ENCODE measurements at places on chromosomes 5 and 9.
A peak's percentile ranks its signal among the peaks of the same experiment; 100 is the strongest.

- no peak for DNase-seq
These were observed 91.6 kb downstream of the UBE2QL1 start for GRCh38 chr5:6540111-6540827.

DNA sequence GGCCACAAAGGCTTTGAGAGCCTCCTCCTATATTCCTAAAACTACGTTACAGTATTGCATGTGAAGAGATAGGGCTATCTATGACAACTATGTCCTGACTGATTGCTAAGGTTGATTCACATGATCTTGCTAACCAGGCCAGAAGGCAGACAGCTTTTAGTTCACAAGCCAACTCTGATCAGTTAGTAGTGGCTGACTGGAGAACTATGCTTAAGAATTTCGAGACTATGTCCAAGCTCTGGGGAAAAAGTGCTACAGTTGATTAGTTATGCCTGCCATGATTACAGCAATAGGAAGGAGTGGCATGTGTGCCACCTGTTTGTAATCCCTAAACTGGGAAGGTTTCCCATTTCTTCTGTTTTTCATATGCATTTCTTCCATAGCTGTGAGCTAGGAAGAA is 223.4 kb downstream of the DOCK8 start:
- DNase-seq, result peak; percentile 73

- no peak for DNase-seq
These were observed 320.1 kb downstream of the TRPM3 start for GRCh38 chr9:70801181-70801829.

- no peak for DNase-seq
These were observed 206.6 kb downstream of the MAT2B start for GRCh38 chr5:163712011-163712410.

- no peak for DNase-seq
These were observed 11.2 kb downstream of the POC5 start for GRCh38 chr5:75706016-75706415.

GRCh38 chr5:149365418-149365817 is 7.6 kb downstream of the PCYOX1L start:
- DNase-seq, result no peak

GRCh38 chr9:111907147-111907546 is 10.5 kb downstream of the UGCG start:
- DNase-seq, result no peak

GRCh38 chr5:172503925-172504700 is 49.8 kb upstream of the SH3PXD2B start:
- DNase-seq, result no peak

DNA sequence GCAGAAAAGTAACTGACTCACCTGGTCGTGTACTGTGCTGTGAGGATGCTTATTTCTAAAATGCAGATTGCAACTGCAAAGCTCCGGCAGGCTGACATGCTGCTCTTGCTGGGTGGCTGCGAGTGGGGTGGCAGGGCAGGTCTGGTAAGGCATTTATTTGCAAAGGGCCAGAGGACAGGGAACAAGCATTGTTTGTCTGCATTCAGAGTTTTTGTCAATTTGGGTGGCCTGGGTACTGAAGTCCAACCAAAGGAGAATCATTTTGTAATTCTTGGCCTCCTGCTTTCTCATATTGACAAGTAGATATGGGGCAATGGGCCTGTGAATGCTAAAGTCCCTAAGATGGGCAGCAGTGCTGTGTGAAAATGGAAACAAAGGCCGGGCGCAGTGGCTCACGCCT is at the start of gene C9:
Gene C9 (minus strand): TSS at position 129 of the 400 bp plus-strand sequence. CDS start 31 bp downstream, at position 98.
- DNase-seq, result no peak

GRCh38 chr9:69476797-69477196 is 151.8 kb downstream of the ENTREP1 start:
- DNase-seq, result no peak

GRCh38 chr5:96517295-96517694 is 84.2 kb upstream of the PCSK1 start:
- DNase-seq, result peak; percentile 63

DNA sequence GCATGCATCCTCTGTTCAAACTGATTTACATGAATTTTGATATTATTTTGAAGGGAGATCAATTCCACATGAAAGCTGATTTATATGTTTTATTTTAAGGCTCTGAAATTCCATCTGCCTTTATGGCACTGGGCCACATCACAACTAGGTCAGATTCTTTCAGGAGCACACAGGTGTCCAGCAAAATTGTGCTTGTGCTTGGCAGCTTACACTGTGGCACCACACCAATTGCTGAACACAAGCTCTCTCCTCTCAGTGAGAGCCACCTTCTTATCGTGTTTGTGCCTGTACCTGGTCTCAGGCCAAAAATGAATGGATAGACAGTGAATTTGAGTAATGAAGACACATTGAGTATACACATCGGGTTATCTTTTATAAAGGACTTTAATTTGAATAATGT is 200.4 kb downstream of the CDH10 start:
- no peak for DNase-seq

- no peak for DNase-seq
These were observed 390.3 kb downstream of the ANXA1 start for GRCh38 chr9:73541923-73542322.

DNA sequence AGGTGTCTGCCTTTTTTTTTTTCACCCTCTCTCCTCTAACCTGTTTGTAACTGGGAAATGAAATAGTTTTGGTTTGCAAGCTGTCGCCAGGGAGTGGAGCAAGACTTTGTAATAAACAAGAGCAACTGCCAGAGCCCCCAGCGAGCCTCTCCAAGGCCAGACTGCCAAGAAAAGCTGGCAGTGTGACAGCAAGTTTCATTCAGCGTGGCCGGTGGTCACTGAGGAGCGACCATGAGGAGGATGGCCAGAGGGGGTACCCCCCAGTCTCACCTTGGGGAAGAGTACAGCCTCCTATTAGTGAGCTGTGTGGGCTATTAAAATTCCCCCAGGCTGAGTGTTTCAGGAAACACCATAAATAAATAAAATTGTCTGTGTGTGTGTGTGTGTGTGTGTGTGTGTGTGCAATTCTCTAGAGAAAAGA is 49.9 kb downstream of the ZFAND5 start:
- DNase-seq, result peak; percentile 84

GRCh38 chr9:79857188-79857587 is 285.4 kb downstream of the TLE4 start:
- DNase-seq, result no peak

- no peak for DNase-seq
These were observed 457.9 kb upstream of the BRINP1 start for GRCh38 chr9:119827126-119827525.

DNA sequence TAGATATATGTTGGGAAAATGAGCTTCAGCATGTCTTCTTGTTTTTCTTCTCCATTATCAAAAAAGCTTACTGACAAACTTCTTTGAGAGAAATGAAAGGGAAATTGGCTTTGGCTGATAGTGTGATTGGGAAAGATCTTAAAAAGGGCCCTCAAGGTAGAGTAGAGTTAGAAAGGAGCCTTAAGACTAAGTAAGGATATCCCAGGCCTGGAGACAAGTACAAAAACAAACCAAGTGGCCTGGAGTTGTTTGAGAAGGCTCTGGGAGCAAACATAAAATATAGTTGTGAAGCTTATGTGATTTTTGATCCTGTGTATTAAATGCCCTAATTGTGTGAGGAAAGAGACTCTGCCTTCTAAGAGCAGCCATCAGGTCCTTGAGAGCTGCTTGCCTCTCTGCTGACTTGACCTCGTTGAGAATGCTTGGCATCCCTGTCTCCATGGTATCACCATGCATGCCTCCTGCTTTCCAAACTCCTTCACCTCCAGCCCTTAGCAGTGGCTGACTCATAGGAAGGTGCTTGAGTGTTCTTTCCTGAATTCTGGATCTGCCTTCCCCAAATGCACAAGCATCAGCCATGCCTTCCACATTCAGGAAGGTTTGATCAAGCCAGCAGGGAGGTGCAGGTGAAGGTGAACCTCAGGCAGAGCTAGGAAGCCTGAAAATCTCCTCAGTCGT is 78.9 kb downstream of the SMARCA2 start:
- peak; percentile 40 for DNase-seq

DNA sequence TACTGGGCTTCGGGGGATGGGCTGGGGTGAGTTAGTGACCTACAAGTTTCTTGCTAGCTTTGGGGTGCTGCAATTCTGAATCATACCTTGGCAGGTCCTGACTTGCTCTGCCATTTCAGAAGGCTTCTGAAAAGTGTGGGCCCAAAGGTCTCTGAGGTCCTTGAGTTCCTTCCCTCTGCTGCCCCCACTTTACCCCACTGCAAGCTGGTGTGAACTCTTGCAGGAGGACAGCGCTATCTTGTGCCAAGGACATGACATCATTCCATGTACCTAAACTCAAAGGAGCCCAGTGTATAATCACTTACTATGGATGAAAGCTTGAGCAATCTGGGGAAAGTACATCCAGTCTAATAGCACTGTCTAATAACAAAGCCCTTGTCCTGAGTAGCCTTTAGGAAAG is 157.4 kb downstream of the RMI1 start:
- peak; percentile 20 for DNase-seq

DNA sequence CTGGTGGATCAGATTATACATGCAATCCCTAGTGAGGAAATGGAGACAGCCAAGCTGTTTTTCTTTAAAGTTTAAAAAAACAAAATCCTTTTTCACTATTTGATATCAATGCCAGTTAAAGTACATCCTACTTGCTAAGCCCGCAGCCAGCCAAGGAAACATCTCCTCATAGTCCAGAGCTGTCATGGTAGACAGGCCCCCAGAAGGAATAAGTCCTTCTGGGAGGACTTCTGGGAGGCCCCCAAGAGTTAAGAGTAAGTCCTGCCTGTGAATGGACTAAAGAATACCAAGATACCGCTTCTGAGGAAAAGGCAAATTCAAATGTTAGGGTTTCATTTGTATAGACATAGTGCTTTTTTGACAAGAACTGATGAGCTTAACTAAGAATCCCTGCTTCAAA is 38.3 kb downstream of the MOCS2 start:
- peak; percentile 21 for DNase-seq

DNA sequence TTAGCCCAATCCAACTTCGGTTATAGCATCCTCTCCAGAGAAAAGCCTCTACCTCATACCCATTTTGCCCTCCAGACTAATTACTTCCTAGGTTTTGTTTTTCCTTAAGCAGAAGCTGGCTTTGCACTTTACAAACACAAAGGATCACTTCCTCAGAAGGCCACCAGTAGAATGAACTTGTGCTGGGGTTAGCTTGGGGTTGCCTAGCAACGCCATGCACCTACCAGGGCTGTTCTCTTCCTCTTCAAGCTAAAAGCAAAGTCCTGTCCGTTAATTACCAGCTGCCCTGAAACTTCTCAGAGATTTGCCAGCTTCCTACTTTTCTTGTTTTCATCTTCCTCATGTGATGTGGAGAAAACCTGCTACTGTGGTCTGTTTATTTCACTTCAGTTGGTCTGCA is 132.0 kb upstream of the WWC1 start:
- no peak for DNase-seq

DNA sequence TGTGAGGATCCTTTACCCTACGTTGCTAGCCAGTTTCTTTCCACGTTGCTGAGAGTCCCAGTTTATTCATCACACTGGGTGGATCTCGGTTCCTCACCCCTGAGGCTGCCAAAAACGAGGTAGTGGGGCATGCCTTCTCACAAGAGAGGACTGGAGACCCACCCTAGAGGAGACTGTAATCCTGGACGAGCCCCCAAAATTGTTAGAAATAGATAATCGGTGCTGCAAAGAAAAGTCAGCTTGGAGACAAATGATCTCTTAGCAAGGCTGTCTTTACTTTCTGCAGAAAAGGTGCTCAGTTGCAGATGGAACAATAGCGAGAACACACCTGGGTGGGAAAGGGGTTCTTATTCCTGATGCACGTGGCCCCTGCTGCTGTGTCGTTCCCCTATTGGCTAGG is 101.8 kb downstream of the TMEM167A start:
- DNase-seq, result no peak

- no peak for DNase-seq
These were observed 4.3 kb downstream of the ATP6V1G1 start for GRCh38 chr9:114591849-114592248.

GRCh38 chr9:95461448-95462248 is 55.1 kb downstream of the PTCH1 start:
- no peak for DNase-seq

DNA sequence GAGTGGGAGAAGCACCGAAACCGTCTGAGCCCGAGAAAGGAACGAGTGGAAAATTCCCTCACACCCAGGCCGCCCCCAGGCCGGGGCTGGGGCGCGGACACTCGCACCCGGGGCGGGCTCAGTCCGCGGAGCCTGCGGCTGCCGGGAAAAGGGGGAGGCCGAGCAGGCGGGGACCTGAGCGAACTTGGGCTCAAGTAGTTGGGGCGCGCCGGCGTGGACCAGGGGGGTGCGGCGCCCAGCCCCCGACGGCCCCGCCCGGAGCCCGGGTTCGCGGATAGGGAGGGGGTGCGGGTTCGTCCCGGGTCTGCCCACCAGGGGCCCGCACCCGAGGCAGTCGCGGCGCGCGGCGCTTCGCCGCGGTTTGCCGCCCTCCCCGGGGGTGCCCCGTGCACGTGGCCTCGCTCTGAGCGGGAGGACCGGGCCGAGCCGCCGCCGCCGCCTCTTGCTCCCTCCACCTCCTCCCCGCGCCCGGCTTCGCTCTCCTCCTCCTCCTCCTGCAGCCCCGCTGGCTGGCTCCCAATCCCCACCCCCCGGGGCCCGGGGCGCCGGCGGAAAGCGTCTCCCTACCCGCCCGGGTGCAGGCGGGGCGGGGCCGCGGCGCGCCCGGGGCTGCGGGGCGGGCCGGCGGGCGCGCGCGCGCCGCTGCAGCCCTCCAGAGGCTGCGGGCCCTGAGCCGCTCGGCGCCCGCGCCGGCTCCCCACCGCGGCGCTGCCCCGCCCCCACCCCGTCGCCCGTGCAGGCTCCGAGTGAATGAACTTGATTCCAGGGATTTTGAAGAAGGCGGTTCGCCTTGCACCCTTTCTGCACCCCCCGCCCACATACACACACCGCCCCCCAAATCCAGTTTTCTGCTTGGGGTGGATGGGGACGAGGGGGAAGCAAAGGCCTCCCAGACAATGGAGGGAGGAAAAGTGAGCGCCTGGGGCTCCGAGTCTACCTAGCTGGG is 1.3 kb upstream of the NFIB start:
- peak; percentile 93 for DNase-seq
